ENCODE measurements at places on chromosomes 3 and 15.

DNA sequence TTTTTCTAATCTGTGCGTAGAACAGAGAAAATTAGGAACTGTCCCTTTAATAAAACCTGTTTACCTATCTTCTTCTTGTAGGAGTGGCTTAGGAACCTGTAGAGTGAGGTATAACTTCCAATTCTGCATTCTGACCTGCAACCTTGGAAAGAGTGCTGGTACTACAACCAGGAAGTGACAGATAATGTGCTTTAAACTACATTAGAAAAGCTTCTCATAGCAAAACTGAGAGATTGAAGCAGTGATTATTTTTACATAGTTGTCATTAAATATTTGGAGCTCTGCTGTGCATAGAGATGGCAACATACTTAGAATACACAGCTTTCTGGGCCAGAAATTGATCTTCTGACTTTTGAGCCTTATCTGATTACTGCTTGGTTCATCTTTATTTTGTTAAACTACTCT, 50.4 kb upstream of the ZDHHC23 start:
- DNase-seq: no peak

- no peak for DNase-seq
Observed at GRCh38 chr15:69679623-69680228, 227.1 kb downstream of the RPLP1 start.

DNA sequence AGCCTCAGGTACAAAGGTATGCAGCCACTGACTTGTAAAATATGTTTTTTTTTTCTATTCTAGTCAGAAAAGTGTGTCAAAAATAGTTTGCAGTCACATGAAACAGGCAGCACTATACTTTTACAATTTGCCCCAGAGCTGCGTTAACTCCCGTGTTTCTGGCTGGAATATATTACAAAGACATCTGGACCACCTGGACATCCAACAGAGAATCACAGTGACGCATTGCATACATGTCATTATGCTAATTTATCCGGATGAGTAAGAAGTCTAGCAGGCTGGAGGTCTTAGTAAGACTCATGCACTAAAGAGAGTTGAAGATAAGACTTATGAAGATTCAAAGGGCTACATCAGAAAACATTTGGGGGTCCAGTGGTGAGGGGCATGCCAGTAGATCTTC, 39.2 kb upstream of the STRIT1 start:
- DNase-seq: no peak

DNA sequence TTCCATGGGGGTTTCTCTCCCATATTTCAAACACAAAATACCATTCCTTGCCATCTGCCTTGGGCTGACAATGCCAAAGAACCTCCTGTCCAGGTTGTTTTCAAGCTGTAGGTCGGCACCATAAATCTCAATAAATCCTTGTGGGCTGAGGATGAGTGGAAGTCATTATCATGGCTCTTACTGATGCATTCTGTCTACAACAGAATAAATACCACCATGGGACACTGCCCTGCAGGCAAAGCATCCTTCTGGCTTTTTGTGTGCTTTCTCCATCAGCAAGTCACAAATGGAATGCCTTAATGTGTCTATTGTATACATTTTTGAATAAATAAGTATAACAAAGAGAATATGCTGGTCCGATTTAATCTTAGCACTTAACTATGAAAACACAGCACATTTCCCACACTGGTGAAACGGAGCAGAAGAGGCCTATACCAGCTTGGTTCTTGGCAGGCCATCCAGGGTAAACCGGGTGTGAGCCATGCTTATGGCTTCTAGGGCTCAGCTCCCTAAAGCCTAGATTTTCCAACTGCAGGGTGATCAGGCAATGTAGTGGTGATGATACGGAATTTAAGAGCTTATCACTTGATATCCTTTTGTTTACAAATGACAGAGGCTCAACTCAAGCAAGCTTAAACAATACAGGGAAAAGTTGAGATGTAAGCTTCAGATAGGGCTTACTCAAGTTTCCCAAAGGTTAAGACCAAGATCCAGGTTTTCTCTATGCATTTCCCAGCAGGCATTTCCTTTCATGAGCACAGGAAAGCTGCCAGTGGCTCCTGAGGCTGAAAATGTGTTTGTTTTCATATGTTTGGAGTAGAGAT, 133.2 kb upstream of the LRTM1 start:
- DNase-seq: no peak

- no peak for DNase-seq
Observed at GRCh38 chr3:82654708-82655107, 893.3 kb upstream of the GBE1 start.

- no peak for DNase-seq
Observed at GRCh38 chr3:128100638-128101037, 23.0 kb downstream of the RUVBL1 start.

DNA sequence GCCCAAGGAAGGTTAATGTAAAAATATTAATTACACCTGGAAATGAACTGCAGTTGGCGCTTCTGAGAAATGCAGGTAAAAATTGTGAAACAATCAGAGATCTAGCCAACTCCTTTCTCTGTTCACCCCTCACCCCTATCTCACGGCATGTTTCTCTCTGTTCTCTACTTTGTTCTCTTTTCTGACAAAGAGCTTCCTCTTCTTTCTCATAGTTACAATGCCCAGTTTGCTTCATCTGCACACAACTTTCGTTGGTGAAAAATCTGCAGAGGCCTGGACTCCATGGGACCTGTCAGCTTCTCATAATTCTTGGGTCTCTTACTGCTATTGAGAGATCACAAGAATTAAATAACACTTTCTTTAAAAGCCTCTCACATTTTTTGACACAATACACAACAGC, 212.9 kb upstream of the LRRN1 start:
- DNase-seq: no peak

GRCh38 chr15:29959384-29960137, 123.2 kb upstream of the GOLGA8J start:
- no peak for DNase-seq

DNA sequence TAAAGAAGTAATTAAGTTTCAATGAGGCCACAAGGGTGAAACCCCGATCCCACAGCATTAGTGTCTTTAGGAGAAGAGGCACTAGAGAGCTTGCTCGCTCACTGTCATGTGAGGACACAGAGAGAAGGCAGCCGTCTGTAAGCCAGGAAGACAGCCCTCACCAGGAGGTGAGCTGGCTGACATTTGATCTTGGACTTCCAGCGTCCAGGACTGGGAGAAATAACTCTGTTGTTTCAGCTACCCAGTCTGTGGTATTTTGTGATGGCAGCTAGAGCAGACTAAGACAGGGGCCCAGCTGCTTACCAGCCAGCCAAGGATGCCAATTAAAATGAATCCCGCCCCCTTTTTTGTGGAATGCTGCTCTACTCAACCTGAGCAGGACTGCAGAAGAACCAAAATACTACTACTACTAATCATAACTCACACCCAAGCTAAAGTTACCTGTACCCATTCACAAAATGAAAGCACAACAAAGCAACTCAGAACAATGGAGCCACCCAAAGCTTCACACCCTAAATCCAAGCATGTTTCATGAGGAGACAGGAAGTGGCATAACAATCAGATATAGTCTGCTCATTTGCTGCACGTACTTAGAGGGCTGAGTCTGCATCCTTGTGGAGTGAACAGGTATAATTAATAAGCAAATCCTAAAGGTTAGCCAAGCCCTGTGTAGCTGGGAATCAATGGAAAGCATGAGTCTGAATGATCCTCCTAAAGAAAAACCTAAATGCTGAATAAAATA, 35.6 kb upstream of the RHCG start:
- DNase-seq: no peak

DNA sequence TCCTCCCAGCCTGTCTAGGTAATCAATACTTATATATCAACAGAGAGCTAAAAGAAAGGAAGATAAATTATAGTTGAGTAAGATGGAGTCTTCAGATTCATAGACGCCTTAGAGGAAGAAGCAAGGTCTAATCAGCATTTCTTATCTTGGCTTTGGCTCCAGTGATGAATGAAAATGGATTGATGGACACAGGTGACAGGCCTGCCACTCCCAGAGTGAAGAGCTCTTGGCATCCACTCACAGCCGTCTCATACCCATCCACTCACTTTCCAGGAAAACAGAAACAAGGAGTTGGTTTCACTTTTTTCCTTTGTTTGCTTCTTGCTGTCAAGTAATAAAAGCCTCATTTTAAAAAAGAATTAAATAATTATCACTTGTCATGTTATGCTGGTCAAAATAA, 168.2 kb downstream of the MFSD1 start:
- no peak for DNase-seq

GRCh38 chr15:32866454-32867312, 148.9 kb downstream of the GREM1 start:
- DNase-seq: peak; percentile 48

- DNase-seq: no peak
Observed at GRCh38 chr3:47741925-47742324, 39.8 kb downstream of the SMARCC1 start.

- no peak for DNase-seq
Observed at GRCh38 chr3:48463703-48464102, 17.2 kb downstream of the ATRIP start.

- no peak for DNase-seq
Observed at GRCh38 chr15:66780172-66780972, 78.3 kb downstream of the SMAD6 start.

GRCh38 chr3:29285471-29286071, 4.7 kb downstream of the RBMS3 start:
- DNase-seq: peak; percentile 86

GRCh38 chr15:82933576-82933975, 18.9 kb downstream of the HOMER2 start:
- no peak for DNase-seq

GRCh38 chr15:89018207-89018606, 70.0 kb upstream of the ABHD2 start:
- DNase-seq: peak; percentile 72

- DNase-seq: peak; percentile 78
Observed at GRCh38 chr3:172040981-172041963, 1.9 kb downstream of the FNDC3B start.

GRCh38 chr3:146191051-146191450, 30.1 kb upstream of the PLOD2 start:
- DNase-seq: peak; percentile 83

DNA sequence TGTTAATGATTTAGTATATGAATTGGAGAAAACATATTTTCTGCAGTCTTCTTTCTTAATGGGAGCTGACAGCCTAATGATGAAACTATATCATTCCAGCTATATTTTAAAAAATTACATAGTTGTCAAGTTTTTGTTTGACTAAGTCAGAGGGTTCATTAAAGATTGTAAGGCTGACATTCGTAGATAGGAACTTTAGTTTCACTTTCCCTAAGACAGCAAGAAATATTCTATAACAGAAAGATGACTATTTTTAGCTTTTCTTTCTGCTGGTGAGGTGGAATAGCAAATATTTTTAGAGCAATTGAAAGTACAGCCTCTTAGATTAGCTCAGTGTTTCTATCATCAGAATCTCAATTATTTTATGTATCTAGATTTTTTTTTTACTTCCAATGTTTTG, 60.2 kb downstream of the PIAS1 start:
- peak; percentile 73 for DNase-seq

DNA sequence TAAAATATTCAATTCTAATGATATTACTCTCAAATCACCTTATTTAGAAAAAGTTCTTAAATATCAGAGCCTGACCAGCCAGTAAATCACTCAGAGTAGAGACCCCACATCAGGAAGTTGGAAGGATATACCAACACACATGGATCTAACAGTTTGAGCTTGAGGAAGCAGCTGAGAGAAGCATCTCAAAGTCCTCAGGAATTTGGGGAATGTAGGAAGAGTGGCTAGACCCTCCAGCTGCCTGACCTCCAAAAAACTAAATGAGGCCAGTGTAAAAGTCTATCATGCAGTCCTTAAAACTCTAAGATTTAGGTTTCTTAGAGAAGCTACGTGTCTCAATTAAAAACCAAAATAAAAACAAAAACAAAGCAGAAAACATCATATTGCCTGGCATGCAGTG, 55.4 kb downstream of the SETD2 start:
- DNase-seq: peak; percentile 4

DNA sequence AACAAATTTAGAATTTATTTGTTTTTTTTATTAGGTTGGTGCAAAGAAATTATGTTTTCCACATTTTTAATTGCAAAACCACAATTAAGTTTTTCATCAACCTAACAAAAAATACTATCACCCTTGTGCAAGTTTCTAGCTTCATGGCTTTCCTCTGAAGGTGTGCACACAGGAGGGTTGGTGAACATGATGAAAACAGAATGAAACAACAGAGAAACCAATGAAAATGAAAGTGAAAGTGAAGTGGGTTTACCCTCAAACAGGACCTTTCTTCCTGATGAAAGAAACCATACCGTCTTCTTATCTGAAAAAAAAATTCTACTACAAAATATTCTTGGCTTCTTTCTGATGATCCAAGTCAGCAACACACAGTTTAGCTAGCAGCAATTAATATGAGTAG, 71.9 kb upstream of the FEZF2 start:
- no peak for DNase-seq

- DNase-seq: no peak
Observed at GRCh38 chr15:35470441-35470840, 75.5 kb downstream of the DPH6 start.

GRCh38 chr15:40137303-40138200, 23.3 kb upstream of the BUB1B start:
- no peak for DNase-seq

DNA sequence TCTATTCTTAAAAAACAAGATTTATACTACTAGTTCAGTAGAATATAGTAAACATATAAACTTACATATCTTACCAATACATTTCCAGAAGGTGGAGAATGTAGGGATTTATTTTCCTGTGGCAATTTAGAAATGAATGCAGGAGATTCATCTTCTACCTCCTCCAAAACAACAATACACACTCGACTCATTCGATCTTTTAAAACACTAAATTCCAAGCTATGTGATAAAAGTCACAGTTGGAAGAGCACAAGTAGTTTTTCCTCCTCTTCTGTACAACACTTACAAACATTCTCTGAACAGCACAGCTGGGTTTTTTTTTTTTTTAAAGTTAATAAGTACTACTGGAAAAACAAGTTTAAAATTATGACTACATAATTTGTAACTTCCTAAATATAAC, 1.4 kb downstream of the ANKRD28 start:
- DNase-seq: peak; percentile 46

- peak; percentile 31 for DNase-seq
Observed at GRCh38 chr15:92693691-92694331, 38.2 kb upstream of the FAM174B start.

- DNase-seq: no peak
Observed at GRCh38 chr3:122313281-122313680, 11.8 kb upstream of the CSTA start.

- peak; percentile 28 for DNase-seq
Observed at GRCh38 chr3:116453666-116454346, 8.5 kb upstream of the LSAMP start.

- no peak for DNase-seq
Observed at GRCh38 chr3:186719945-186720739, 3.0 kb downstream of the KNG1 start.
